Renal cortex interstitium (tissue), 15 donors: ENCODE measurements at places on chromosomes 12 and 14.
A peak's percentile ranks its signal among the peaks of the same experiment; 100 is the strongest.

DNA sequence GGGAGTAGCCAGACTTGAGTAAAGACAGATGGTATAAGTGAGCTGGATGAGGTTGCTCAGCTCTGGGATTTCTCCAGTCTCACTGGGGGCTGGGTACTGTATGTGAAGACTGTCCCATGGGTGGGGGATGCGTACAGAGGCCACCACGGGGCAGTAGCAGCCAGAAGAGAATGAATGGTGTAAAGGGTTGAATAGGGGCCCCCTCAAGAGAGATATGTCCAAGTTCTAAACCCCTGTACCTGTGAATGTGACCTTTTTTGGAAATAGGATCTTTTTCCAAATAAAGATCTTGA lies 21.8 kb upstream of the BCDIN3D start:
- no peak for DNase-seq

DNA sequence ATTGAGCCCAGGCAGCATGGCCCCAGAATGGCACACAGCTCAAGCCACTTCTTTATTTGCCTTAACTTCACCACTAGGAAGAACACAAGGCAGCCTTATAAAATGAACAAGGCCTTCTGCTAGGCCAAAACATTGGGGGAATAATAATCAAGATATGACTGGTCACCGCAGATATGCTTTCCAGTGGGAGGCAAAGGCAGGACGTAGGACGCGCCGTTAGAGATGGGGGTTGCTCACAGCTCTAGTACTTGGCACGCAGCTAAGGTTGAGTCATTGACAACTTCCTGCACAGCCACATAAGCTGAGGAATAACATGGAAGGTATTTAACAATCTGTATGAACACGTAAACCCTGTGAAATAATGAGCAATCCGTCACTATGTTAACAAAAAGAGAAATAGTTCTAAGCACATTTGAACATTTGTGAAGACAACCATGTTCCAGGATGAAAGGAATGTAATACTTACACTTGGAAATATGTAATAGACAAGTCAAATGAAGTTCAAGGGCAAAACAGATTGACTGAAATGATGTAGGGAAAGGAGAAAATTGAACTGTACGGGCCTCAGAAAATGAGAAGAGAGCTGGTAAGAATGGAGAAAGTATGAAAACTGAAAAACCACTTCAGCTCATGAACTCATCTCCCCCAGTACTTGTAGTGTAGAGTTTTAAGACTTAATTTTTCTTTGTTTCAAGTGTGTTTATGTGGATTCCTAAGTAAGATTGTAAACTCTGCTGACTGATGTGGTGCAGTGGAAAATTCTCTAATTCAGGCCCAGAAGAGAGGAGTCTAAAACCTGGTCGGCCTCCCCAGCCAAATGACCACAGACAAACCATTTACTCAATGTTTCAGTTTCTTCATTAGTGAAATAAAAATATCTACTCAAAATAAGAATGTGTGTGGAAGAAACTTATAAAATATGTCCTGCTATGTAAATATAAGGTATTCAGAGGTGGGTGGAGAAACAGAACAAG lies 59.3 kb upstream of the CCDC91 start:
- DNase-seq, result no peak

DNA sequence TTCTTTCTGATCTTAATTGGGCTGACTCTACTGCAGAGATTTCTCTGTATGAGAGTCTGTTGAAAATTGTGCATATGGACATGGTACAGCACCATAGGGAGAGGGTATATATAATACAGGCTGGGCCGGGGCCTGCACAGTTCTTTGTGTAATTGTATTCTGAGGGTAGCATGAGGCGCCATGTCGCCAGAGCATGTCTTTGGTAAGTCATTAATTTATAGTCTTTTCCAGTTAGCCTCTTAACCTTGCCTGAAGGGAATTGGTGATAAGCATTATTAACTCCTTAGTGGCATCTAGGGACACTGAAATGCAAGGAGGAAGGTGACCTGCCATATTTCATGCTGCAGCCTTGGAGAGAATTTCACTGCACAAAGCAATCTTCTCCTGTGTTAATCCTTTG lies 569.9 kb downstream of the TMTC2 start:
- no peak for DNase-seq

DNA sequence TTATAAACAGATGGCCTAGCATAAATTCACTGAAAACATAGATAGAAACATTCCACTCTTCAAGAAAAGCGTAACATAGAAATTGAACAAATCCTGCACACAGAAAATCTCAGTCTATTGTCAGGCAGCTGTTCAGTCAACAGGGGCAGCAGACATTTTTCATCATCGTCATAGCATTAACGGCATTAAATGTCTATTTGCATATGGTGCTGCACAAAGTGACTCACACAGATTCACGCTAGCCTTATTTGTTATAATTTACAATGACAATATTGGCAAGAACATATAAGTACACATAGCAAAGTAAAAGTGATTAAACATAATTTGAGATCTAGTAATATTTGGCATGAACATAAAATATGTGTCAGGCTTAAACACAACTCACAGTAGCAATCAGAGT lies 95.7 kb downstream of the CEP128 start:
- DNase-seq, result no peak

DNA sequence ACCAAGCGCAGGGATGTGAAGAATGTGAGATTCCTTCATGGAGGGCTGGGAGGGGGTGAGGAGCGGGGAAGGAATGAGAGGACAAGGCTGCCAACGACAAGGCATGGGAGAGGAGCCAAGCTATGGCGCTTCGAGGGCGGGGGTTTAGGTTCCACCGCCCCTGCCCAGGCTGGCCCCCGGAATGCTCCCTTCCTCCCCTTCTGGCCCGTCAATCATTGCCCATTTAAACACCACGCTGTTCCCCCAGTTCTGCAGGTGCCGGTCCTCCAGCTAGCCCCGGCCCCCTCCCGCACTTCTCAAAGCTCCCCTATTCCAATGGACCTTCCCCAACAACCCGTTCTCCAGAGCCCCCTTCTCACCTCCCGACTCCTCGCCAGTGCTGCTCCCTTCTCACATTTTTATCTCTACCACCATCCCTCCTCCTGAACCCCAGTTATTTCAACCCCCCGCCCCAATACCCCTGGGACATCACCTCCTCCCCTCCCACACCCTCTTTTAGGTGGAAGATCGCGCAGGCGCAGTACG lies 428 bp downstream of the RNF41 start:
- DNase-seq, result peak; percentile 64

GRCh38 chr12:113087193-113087592 lies 30.7 kb downstream of the DTX1 start:
- DNase-seq, result no peak

- DNase-seq, result no peak
Observed at GRCh38 chr12:78531831-78532458, 332.6 kb upstream of the SYT1 start.

DNA sequence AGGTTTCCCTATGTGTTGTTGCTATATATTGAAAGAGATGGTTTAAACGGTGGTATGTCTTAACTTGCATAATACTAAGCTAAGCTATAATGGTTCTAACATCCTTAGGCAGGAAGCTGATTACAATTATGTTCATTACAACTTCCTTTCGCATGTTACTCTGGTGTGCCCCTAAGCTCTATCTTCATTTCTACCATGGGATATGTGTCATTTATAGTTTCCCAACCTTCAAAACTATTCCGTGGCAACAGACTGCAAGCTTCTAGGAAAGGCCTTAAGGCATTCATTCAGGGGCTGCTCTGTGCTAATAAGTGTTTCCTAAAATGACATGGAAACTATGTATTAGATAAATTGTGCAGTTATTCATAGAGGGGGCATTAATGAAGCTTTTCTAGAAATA lies 294.6 kb downstream of the GXYLT1 start:
- no peak for DNase-seq

GRCh38 chr12:6871052-6871957 lies 1.8 kb downstream of the SPSB2 start:
- no peak for DNase-seq

- no peak for DNase-seq
Observed at GRCh38 chr14:89391123-89391522, 25.9 kb downstream of the FOXN3 start.

DNA sequence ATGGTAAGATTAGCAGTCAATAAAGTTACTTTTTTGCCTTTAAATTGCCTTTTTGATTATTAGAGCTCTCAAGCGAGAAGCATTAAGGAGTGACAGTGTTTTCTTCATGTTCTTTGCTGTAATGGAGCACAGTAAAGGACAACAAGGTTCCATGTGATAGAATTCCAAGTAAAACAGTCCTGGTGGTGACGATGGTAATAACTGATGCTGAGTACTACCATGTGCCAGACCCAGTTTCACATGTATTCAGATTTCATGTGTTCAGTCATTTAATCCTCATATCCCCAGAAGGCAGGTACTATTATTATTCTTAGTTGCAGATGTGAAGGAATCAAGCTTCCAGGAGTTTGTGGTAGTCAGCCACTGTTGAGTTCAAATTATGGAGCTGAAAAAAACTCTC lies 79.0 kb downstream of the FRMD6 start:
- DNase-seq, result no peak

DNA sequence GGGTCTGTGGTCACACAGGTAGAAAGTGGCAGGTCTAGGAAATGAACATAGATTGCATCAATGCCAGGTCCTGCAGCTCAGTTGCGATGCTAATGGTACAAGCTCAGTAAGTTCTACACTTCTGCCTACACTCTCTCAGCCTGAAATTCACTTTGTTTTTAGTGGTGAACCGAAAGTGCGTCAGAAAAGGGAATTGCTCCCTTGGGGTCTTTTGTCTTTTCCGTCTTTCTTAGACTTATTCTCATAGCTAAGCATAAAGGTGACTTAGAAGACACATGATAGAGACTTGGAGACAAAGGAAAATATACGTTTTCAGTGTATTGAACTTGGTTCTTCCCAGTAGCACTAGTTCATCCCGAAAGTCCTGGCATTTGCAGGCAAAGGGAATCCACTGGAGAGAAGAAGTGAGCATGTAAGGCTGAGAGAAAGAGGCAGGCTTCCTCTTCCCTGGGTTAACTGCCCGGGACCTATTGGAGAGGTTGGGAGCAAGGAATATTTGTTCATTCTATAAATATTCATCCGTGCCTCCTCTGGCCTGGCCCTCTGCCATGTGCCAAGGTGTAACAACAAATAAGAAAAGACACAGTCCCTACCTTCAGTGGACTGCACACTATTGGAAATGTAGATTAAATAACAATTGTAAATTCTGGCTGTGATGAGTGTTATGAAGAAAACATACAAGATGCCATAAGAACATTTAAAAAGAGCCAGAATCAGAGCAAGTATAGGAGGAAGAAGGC lies 785.8 kb downstream of the MED13L start:
- no peak for DNase-seq

DNA sequence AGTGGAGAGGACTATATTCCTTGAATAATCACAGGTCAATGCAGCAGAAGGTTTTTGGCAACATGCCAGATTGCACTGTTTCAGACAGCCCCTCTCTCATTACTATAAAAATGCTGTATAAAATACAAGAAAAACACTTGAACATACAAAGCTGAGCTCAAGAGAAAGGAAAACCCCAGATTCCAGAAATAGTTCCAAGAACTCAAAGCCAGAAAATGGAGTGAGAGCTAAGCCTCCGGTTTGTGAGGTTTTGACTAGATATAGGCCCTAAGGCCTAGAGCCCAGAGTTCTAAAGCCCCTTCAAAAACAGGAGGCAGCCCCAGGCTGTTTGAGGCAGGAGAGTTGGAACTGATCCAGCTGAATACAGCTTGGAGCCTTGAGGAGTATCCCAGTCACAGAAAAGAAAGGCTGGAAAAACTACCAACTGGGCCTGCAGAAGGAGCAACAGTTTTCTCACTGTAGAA lies 29.4 kb upstream of the ACTN1 start:
- peak; percentile 47 for DNase-seq

- DNase-seq, result no peak
Observed at GRCh38 chr12:6653987-6654386, 6.8 kb upstream of the ACRBP start.

- DNase-seq, result no peak
Observed at GRCh38 chr14:39731912-39732311, 299.7 kb upstream of the FBXO33 start.

DNA sequence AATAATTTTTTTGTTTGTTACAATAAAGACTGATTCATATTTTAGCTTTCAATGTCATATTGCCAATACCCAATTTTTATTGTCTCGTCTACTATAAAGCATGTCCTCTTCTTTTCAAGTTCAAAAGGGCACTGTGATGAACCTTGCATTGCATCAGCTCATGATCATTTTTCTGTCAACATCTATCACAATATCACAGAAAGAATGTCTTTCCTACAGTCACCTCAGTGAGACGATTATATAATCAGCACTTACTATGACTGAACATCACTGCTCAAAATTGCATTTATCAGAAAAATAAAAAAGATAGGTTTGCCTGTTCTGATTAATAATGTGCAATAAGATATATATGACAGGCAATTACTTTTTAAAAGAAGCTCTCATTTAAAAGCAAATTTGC lies 228.7 kb upstream of the LRFN5 start:
- no peak for DNase-seq

DNA sequence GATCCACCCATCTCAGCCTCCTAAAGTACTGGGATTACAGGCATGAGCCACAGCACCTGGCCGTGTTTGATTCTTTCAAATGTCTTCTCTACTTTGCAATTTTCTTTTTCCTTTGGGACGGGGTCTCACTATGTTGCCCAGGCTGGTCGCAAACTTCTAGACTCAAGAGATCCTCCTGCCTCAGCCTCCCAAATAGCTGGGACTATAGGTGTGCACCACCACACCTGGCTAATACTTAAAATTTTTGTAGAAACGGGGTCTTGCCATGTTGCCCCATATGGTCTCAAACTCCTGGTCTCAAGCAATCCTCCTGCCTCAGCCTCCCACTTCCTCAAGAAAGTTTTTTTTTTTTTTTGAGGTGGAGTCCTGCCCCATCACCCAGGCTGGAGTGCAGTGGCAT lies 1.7 kb downstream of the GATC start:
- DNase-seq, result no peak

DNA sequence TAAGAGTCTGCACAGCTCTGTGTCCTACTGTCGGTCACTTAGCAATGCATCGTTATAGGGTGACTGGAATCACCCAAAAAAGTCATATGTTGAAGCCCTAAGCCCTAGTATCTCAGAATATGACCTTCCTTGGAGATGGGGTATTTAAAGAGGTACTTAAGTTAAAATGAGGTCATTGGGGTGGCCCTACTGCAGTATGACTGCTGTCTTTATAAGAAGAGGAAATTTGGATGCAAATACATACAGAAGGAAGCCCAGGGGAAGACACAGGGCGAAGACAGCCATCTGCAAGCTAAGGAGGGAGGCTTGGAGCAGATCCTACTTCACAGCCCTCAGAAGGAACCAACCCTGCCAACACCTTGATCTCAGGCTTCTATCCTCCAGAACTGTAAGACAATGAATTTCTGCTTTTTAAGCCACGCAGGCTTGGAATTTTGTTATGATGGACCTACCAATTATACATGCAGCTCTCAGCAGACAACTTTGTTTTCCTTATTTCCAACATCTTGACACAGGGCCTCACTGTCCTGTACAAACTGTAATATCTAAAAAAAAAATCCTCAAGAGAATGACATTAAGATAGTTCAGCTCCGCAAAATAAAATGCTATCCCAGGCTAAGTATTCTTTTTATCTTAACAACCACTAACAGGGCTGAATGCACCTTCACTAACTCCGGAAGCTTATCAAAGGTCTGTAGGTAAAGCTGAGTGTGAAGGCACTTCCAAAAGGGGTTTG lies 40.4 kb downstream of the ZFP36L1 start:
- no peak for DNase-seq

- no peak for DNase-seq
Observed at GRCh38 chr12:114695305-114695592, 11.3 kb upstream of the TBX3 start.

- no peak for DNase-seq
Observed at GRCh38 chr14:35362450-35362849, 42.1 kb downstream of the NFKBIA start.
